ENCODE measurements at places on chromosomes 13 and 19. TPM values are rescaled to one million over a fixed set of nuclear protein-coding genes. Genes with fewer than 3 reads are reported as not detected.
A peak's percentile ranks its signal among the peaks of the same experiment; 100 is the strongest.

Gene LGALS7
- total RNA-seq: not detected

Gene NDUFA7
- total RNA-seq: 22.2 TPM

Gene WDR18
- total RNA-seq: 27.6 TPM

DNA sequence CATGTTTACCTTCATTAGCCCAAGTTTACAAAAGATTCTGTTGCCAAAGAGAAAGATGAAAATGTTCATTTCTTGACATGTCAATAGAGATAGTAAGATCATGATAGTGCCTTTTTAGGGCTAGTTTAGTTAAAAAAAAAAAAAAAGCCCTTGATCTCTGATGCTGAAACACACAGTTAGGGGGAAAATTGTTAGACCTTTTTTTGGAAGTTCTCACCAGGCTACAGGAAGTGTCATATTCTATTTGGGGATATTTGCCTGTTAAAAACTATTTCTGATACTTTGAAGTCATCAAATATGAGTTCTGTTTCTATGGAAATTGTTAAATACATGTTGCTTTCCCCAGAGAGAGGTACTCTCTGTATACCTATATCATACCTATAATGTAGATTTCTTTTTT is 21.6 kb downstream of the SLAIN1 start:
- no peak overlapping the region for H3K27ac ChIP-seq
- peaks cover 7% of the 10 kb centered on the region for H3K4me1 ChIP-seq
- H3K4me3 ChIP-seq: no peak overlapping the region
- DNase-seq: no peak
- H3K36me3 ChIP-seq: no peaks in the 10 kb centered on the region

DNA sequence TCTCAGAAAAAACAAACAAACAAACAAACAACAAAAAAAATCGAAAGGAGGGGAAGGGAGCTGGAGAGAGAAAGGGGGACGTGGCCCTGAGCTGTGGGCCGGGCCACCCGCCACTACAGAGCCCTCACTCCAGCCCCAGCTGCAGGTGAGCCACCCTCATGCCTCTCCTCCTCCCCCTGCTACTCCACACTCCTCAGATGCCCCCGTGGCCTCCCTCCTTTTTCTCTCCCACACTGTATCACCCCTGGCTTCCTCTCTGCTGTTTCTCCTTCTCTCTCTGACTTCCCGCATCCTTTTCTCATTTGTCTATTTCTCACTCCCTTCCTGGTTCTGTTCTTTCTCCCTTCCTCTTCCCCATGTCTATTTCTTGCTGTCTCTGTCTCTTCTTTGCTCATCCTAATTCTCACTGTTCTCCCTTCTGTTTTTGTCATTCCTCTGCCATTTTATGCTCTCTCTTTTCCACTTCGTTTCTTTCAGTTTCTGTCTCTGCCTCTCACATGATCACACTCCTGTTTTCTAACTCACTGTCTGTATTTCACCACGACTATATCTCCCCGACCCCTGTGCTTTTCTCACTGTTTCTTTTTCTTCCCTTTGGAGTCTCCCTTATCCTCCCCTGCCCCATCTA is 2.7 kb downstream of the KLK2 start:
- no peaks in the 10 kb centered on the region for H3K36me3 ChIP-seq
- DNase-seq: no peak
- no peak overlapping the region for H3K4me3 ChIP-seq
- no peaks in the 10 kb centered on the region for H3K27me3 ChIP-seq
- H3K27ac ChIP-seq: no peak overlapping the region

GRCh38 chr19:29665826-29666577 is 741 bp downstream of the PLEKHF1 start:
- no peaks in the 10 kb centered on the region for H3K36me3 ChIP-seq
- DNase-seq: no peak
- no peaks in the 10 kb centered on the region for H3K27me3 ChIP-seq
- H3K4me3 ChIP-seq: peak overlapping the region; percentile 94
- H3K4me1 ChIP-seq: peaks cover 61% of the 10 kb centered on the region

DNA sequence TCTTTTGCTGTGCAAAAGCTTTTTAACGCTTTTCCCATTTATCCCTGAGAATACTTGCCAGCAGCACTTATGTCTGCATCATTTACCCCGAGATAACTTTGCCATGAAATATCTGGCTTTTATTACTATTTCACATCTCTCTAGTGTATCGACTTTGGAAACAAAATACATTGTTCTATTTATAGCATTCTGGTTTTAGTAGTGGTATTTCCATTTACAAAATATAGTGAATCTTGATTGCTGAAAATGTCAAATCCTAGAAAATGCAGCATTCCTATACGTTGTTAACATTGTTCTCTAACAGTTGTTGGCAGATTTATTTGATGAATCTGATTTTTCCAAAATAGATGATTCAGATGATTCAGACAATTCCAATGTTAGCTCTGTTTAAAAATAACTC is 189.3 kb upstream of the SPRY2 start:
- DNase-seq: no peak
- no peaks in the 10 kb centered on the region for H3K4me1 ChIP-seq
- H3K27ac ChIP-seq: no peak overlapping the region
- no peak overlapping the region for H3K4me3 ChIP-seq
- no peaks in the 10 kb centered on the region for H3K36me3 ChIP-seq

DNA sequence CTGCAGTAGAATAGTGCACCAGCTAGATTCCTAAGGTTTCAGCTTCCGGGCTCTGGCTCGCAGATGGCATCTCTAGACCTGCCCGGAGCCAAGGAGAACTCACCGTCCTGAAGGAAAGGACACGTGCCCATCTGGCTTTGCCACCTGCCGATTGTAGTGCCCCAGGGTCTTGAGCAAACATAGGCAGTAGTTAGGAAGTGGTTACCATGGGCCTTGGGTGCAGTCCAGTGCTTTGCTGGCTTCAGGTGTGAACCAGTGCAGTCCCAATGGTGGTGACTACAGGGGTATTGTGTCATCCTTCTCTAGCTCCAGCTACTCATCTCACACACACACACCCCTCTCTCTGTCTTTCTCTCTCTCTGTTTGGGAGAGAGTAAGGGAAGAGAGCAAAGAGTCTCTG is 61.4 kb upstream of the TEX29 start:
- DNase-seq: no peak
- no peaks in the 10 kb centered on the region for H3K27me3 ChIP-seq
- H3K4me1 ChIP-seq: no peaks in the 10 kb centered on the region
- H3K27ac ChIP-seq: no peak overlapping the region
- H3K36me3 ChIP-seq: peaks cover 19% of the 10 kb centered on the region

- H3K4me1 ChIP-seq: no peaks in the 10 kb centered on the region
- no peaks in the 10 kb centered on the region for H3K27me3 ChIP-seq
- H3K4me3 ChIP-seq: no peak overlapping the region
- DNase-seq: no peak
- no peak overlapping the region for H3K27ac ChIP-seq
Observed at GRCh38 chr19:39264306-39265290, 3.6 kb upstream of the IFNL2 start.

DNA sequence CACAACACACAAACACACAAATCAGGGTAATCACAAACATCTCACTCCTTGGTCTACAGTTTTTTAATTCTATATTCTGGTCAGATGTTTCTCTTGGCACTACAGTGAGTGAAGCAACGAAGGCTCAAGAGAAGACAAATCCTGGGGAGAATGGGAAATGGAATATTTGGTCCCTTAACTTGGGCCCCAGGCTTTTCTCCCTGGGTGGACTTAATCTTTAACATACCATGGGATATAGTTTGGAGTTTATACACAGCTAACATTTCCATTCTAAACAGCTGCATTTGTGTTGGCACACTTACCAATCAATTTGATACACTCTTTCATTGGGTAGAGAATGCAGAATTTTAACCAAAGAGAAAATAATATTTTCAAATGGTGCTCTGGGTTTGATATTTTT is 1132.6 kb upstream of the SLC10A2 start:
- no peak for DNase-seq
- H3K36me3 ChIP-seq: no peaks in the 10 kb centered on the region
- no peaks in the 10 kb centered on the region for H3K4me1 ChIP-seq
- no peaks in the 10 kb centered on the region for H3K27me3 ChIP-seq
